ENCODE measurements at places on chromosomes 12 and 14.

GRCh38 chr12:89448951-89449371 is 75.6 kb downstream of the GALNT4 start:
- DNase-seq: no peak

DNA sequence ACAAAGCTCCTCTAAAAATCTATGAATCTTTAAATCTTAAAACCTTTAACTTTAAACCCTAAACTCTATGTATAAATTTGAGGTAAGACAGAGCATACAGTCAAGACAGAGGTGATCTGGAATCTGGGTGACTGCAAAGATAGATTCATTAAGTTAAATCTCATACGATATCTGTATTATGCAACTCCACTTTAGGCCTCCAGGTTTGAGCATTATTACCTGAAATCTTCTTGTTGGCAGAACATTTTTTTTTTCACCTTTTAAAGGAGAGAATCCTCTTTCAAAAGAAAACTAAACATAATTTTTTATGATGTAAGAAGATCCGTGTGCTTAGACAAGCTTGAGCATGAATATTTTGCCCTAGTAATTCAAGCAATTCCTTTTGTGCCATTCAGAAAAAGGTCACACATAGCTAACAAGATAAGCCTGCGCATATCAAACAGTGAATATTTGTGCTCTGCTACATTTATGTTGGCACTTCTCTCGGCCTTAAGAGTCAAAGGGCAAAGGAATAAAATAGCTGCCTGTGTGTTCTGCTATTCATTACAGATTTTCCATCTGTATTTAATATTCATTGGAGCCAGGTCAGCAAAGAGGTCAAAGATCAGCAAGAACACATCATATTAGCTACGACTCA is 163.3 kb downstream of the TMTC3 start:
- DNase-seq: no peak

GRCh38 chr12:124852329-124852831 is 11.3 kb downstream of the SCARB1 start:
- DNase-seq: no peak

- peak; percentile 42 for DNase-seq
Measured at GRCh38 chr14:99268810-99269707, 2.9 kb downstream of the BCL11B start.

DNA sequence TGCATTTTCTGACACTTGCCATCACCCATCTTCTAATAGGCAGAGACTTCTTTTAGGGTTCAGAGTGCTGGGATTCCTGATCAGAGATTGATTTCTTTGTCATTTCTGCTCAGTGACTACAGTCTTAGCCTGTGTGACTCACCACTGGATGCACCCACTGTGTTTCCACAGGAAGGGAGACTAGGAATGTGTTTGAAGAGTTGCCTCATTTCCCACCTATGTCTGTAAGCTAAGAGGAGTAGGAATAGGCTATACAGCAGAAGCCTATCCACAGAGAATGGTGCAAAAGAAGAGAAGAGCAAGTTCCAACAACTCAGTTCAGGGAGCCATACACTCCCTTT is 60.2 kb upstream of the ACTN1 start:
- DNase-seq: no peak

DNA sequence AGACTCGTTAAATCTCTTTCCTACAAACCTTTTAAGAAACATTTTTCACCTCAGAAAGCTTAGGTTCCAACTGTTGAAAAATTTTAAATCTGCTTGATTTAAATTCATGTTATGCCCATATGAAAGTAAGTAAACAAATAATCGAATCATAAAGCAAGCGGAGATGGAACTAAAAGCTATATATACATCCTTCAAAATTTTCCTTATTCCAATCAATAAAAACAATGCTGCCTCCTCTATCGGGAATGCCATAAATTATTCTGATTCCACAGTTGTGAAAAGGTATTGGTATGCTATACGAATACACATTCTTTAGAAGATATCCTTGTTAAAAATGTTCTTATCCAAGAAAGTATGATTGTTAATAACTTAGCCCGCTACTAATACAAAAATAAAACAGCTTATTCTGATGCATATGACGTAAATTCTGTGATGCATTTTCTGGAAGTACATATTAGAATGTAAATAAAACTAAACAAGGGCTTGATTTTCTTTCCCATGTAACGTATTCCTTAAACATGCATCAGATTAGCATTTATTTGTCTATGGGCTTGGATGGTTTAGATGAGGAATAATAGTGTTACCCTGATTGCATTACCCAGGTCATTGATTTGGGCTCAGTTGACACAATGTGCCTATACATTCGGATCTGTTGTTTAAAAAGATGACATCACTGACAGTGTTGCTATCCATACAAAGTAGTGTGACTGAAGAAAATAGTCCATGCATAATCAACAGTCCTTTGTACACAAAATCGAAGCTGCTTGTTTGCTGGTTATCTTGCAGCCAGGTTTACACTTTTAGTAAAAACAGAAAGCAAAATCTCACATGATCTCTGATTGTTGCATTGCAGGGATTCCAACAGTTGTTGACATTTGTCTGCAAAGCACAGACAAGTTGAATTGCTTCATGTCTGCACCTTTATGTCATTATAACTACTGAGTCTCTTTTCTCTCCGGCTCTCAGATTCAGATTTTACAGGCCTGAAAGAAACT is 656 bp upstream of the DTD2 start:
- DNase-seq: no peak

- no peak for DNase-seq
Measured at GRCh38 chr12:14403711-14404196, 38.3 kb downstream of the ATF7IP start.

- no peak for DNase-seq
Measured at GRCh38 chr14:93319494-93319893, 13.3 kb downstream of the BTBD7 start.

DNA sequence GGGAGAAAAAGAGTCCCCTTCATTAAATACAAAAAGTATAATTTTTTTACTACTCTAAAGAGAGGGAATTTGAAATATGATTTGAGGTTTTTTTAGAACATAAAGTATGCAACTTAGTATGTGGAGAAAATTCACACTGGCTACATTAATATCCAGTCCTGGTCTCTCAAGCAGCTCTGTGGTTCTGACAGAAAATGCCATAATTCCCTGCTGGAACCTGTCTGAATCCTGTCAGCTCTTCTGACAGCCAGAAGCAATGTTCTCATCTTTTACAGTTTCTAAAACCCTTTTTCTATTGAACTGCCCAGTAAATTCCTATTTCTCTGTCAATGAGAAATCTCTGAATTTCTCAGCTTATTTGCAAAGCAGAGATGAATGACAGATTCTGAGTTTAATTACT is 13.4 kb upstream of the NOVA1 start:
- no peak for DNase-seq

GRCh38 chr14:73842201-73842600 is 9.4 kb upstream of the PTGR2 start:
- DNase-seq: no peak

DNA sequence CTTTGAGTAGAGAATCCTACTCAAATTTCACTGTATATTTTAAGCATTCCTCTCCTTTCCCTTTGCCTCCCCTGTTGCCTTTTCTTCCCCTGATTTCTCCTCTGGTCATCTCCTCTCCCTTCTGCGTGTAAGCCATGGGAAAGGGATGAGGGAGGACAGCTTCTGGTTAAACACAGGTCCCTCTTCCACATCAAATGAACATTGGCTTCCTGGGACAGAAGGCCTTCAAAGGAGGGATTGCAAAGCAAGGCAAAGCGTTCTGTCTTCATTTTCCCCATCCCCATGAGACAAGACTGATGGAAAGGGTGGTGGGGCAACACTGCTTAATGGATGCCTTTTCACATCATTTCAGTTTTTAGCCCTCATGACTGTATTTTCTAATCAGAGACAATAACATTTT is 26.2 kb downstream of the GPRC5A start:
- DNase-seq: no peak

- DNase-seq: no peak
Measured at GRCh38 chr12:1908758-1909157, 9.7 kb downstream of the CACNA2D4 start.

GRCh38 chr12:1435456-1435855 is 158.9 kb downstream of the FBXL14 start:
- no peak for DNase-seq

DNA sequence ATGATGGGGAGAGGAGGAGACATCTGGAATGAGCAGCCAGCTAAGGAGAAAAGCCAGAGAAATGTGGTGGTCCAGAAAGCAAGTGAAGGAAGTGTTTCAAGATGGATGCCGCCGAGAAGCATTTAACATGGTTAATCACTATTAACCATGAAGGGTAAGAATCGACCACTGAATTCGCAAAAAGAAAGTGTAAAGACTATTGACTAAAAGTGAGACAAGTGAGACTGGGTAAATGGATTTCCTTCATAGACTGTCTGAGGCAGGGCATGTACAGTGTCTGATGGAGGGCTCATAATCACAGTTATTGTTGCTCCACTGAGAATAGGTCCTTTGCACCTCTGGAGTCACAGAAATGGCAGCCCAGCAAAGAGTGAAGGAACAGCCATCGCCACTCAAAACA is 25.3 kb upstream of the CLMN start:
- no peak for DNase-seq

DNA sequence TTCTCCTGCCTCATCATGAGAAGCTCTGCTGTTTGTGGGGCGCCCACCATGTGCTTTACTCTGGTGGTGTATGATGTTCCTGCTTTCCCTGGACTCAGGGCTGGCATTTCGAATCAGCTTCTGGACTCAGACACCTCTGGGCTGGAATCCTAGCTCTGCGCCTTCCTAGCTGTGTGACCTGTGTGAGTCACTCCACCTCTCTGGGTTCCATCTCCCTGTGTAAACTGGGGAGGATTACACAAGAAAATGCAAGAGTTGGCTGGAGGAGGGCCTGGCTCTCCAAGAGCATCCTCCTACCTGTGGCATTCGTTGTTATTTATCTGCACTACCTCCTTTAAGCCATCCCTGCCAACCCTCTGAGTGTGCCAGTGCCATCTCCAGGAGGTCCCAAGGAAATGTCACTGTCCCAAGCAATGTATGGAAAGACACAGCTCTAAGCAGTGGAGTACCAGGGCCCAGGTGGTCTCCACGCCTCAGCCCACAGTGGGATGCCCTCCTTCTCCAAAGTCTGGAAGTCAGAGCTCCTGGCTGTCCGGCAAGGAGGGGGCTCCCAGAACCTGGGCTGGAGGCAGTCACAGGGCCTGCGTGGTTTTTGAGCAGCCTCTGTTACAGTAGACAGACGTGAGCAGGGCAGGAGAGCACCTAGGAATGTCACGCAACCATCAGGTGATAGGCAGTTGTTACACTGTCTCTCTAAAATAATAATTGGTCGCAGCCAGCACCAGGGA is 7.3 kb upstream of the TNFAIP2 start:
- DNase-seq: no peak

DNA sequence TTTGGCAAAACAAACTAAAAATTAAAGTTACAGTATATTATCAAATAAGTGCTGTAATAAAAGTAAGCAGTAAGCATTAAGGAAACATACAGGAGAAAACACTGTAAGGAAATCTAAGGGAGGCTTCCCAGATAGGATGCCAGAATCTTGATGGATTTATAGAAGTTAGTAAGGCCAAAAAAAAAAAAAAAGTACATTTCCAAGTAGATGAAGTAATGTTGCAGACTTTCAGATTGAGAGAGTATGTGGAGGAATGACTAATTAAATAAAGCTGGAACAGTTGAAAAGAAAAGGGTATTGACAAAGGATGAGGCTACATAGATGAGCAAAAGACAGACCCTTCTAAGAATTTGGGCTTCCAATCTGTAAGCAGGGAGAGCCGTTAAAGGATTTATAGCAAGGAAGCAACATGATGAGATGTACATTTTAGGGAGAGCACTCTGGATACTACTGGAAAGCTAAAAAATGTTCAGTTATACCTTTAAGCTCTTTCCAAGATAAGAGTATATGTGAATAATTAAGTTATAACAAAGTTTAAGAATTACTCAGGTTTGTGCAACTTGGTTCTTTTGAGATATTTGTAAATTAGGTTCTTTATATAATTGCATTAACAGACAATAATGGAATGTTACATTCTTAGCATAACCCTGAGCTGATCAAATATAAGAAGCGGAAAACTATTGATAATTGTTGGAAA is 87.5 kb upstream of the MON2 start:
- DNase-seq: no peak

GRCh38 chr14:66624336-66624937 is 116.5 kb downstream of the GPHN start:
- peak; percentile 23 for DNase-seq
